Large intestine (tissue), 12 donors: ENCODE measurements at places on chromosomes 2 and 18.

- no peaks in the 10 kb centered on the region for H3K4me1 ChIP-seq
- no peaks in the 10 kb centered on the region for H3K27me3 ChIP-seq
- no peak for DNase-seq
- no peak overlapping the region for H3K4me3 ChIP-seq
- no peak overlapping the region for H3K27ac ChIP-seq
These were observed 310.4 kb upstream of the CCDC68 start for GRCh38 chr18:55269622-55270021.

DNA sequence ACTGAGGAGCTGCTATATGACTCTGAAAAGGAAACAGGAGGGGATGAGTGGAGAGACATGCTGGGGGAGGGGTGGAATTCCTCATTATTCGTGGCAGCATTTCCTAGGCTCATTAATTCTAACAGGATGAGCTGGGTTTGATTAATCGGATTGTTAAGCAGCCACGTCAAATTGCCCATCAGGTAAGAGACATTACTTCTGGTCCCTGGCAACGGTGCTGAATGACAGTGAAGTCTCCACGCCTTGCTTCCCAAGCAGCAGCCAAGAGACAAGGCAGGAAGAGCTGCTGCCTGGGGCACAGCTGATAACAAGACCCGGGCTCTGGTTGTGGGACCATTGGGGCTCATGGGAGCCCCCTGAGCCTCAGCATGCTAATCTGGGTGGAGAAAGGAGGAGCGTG lies 86.6 kb downstream of the MARCHF4 start:
- no peak for DNase-seq
- no peak overlapping the region for H3K27ac ChIP-seq
- no peak overlapping the region for H3K4me3 ChIP-seq
- H3K27me3 ChIP-seq = no peaks in the 10 kb centered on the region

- DNase-seq = no peak
- no peaks in the 10 kb centered on the region for H3K4me1 ChIP-seq
- no peaks in the 10 kb centered on the region for H3K36me3 ChIP-seq
- no peak overlapping the region for H3K27ac ChIP-seq
- H3K27me3 ChIP-seq = no peaks in the 10 kb centered on the region
These were observed 1757.3 kb upstream of the PIK3C3 start for GRCh38 chr18:40197711-40198110.

GRCh38 chr2:10810202-10811161 lies 2.1 kb downstream of the PDIA6 start:
- H3K4me3 ChIP-seq = no peak overlapping the region
- no peaks in the 10 kb centered on the region for H3K36me3 ChIP-seq
- H3K27ac ChIP-seq = no peak overlapping the region
- DNase-seq = peak; percentile 32
- H3K4me1 ChIP-seq = peaks cover 15% of the 10 kb centered on the region

GRCh38 chr2:224036731-224037361 lies 2.2 kb downstream of the SERPINE2 start:
- H3K27ac ChIP-seq = no peak overlapping the region
- H3K27me3 ChIP-seq = peaks cover 50% of the 10 kb centered on the region
- peaks cover 4% of the 10 kb centered on the region for H3K4me1 ChIP-seq
- no peak overlapping the region for H3K4me3 ChIP-seq
- H3K36me3 ChIP-seq = no peaks in the 10 kb centered on the region
- DNase-seq = no peak

- no peak overlapping the region for H3K4me3 ChIP-seq
- no peaks in the 10 kb centered on the region for H3K4me1 ChIP-seq
- DNase-seq = no peak
- H3K27ac ChIP-seq = no peak overlapping the region
- H3K27me3 ChIP-seq = no peaks in the 10 kb centered on the region
- no peaks in the 10 kb centered on the region for H3K36me3 ChIP-seq
These were observed 54.1 kb downstream of the ANTXR1 start for GRCh38 chr2:69067026-69067630.

DNA sequence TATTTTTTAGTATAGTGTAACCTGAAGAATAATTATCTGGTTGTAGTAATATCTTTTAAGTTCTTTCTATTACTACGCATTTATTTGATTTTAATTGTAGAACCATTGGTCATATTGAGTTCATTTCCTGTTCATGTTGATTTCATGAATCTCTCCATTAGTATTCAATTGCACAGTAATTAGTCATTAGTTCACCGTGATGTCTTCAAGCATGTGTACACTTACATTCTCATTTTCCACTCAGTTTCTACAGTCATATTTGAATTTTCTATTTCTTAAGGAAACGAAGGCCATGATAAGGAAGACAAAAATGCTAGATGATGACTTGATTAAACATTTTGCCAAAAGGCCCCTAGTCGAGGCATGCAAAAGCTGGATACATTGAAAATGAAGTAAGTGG lies 333.7 kb upstream of the FANCL start:
- no peaks in the 10 kb centered on the region for H3K27me3 ChIP-seq
- H3K36me3 ChIP-seq = no peaks in the 10 kb centered on the region
- no peak overlapping the region for H3K27ac ChIP-seq
- no peak for DNase-seq
- no peak overlapping the region for H3K4me3 ChIP-seq

DNA sequence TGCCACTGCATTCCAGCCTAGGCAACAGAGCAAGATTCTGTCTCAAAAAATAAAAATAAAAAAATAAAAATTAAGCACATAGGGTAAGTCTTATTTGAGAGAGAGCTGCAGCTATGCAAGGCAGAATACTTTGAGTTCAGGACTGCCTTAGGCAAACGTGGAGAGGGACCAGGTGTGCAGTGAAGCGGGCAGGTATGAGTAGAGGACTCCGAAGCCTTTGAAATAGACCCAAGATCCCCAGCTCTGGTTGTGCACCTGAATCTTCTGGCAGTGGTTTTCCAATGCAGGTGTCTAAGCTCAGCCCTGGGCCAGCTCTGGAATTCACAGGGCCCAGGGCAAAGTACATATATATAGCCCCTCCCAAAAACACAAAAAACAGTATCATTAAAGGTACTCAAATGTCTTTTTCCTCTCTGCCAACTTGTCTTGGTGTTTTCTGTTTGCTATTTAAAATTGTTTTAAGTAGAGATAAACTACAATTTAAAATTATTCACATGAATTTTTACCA lies 21.2 kb downstream of the TGIF1 start:
- no peaks in the 10 kb centered on the region for H3K27me3 ChIP-seq
- no peak for DNase-seq
- H3K4me3 ChIP-seq = no peak overlapping the region
- no peak overlapping the region for H3K27ac ChIP-seq
- H3K4me1 ChIP-seq = peaks cover 13% of the 10 kb centered on the region

DNA sequence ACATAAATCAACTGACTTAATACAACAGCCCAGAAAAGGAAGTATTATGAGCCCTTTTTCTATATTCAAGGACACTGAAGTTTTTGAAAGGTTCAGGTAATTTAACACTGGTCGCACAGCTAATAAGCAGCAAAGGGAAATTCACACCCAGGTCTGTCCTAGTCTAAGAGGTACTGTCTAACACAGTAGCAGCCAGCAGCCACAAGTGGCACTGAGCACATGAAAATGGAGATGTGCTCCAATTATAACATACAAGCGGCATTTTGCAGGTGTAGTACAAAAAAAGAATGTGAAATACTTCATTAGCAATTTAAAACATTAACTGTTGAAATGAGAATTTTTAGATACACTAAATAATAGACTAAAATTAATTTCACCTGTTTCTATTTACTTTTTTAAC lies 23.4 kb downstream of the SPRED2 start:
- H3K4me3 ChIP-seq = no peak overlapping the region
- H3K27ac ChIP-seq = no peak overlapping the region
- no peaks in the 10 kb centered on the region for H3K27me3 ChIP-seq
- H3K36me3 ChIP-seq = peaks cover 2% of the 10 kb centered on the region
- H3K4me1 ChIP-seq = peaks cover 18% of the 10 kb centered on the region

- no peak for DNase-seq
- no peaks in the 10 kb centered on the region for H3K36me3 ChIP-seq
- no peak overlapping the region for H3K4me3 ChIP-seq
- H3K27ac ChIP-seq = no peak overlapping the region
- H3K4me1 ChIP-seq = no peaks in the 10 kb centered on the region
- no peaks in the 10 kb centered on the region for H3K27me3 ChIP-seq
These were observed 468.2 kb downstream of the EPHA4 start for GRCh38 chr2:221103930-221104329.

DNA sequence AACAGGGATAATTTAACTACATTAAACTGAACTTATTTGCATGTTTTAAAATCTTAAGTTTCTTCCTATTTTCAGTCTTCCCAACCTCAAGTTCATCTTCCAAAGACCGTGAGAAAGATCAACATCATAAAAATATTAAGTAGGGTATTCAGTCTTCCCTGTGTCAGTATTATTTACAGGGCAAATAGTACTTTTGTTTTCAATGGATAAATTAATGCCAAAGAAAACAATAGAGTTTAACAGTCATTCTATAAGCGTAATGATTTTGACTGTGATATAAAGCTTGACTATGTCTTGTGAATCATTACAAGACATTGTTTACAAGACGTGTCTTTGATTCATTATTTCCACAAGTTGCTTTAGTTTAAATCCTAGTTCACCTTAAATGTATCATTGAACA lies 48.0 kb upstream of the NRXN1 start:
- no peaks in the 10 kb centered on the region for H3K27me3 ChIP-seq
- no peak overlapping the region for H3K4me3 ChIP-seq

DNA sequence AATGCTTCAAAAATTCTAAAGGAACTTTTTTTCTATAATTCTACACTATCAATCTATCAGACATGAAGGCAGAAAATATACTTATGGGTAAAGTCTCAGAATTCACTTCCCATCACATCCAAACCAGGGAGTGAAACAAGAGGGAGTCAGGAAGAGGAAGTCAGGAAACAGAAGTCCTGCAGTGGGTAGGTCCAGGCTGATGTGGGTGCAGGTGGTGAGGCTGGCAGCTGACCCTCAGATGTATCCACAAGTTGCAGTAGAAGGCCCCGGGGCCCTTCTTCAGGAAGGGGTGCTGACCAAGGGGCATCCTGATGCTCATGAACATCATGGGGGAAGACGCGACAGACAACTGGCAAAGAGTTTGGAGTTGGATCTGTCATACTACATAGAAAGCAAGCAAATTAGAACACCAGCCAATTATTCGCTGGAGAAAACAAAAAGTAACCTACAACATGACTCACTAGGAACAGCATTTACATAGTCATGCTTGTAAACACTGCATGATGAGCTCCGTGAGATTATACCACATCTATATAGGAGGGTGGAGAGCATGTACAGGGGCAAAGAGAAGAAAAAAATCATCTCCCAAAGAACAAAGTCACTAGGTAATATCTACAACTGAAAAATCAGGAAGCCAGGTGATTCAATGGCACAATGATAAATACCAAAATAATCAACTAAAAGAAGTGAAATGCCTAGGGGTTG lies 4.2 kb downstream of the UXS1 start:
- H3K4me3 ChIP-seq = no peak overlapping the region
- no peaks in the 10 kb centered on the region for H3K36me3 ChIP-seq
- no peaks in the 10 kb centered on the region for H3K27me3 ChIP-seq
- no peak for DNase-seq
- H3K27ac ChIP-seq = no peak overlapping the region

DNA sequence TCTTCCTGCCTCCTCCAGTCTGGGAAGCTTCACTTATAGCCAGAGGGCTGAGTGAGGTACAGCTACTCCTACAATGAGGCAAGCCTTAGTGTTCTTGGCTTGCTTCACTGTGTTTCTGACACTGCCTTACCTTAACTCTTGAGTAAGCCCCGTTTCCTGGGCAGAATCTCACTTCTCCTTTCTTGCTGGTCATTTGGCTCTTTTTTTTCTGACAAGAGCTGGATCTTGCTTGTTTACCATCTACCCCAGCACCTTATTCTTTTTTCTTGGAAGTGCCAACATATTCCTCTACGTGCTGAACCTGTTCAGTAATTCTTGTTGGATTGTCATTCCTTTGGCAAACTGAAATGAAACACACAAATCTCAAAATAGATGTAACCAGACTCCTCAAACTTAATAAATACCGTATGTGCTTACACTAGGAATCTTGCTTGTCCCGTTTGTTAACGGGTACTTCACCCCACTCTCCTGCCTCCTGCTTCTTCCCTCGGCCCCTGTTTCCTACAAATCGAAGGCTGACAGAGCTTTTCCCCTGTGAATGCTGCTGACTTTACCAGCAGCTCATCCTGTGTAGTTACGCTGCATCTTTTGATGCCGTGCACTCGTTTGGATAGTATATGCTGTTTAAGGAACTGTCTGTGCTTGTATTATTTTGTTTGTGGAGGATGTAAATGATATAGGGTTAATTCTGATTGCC lies 132.2 kb downstream of the FMNL2 start:
- peaks cover 24% of the 10 kb centered on the region for H3K4me1 ChIP-seq
- no peak for DNase-seq
- H3K36me3 ChIP-seq = no peaks in the 10 kb centered on the region
- no peaks in the 10 kb centered on the region for H3K27me3 ChIP-seq
- H3K27ac ChIP-seq = no peak overlapping the region
- H3K4me3 ChIP-seq = no peak overlapping the region

GRCh38 chr18:35920623-35921022 lies 51.9 kb upstream of the RMP24 start:
- H3K27me3 ChIP-seq = peaks cover 4% of the 10 kb centered on the region
- H3K36me3 ChIP-seq = no peaks in the 10 kb centered on the region
- no peak overlapping the region for H3K27ac ChIP-seq
- H3K4me3 ChIP-seq = no peak overlapping the region

DNA sequence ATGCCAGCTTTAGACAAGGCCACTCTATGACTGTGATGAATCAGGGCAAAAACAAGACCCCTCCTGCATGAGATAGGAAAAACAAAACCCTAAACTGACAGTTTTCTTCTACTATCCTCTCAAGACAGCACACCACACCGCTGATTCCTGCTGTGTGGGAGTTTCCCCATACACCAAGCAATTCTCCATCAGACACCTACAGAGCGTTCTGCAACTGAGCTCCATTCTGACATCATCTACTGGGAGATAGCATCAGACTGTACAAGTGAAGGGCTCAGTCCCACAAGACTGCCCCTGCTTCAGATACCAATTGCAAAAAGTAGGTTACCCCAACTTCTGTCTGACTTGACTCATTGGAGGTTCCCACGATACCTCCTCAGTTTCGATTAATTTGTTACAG lies 130.6 kb downstream of the TSN start:
- H3K27ac ChIP-seq = no peak overlapping the region
- no peak overlapping the region for H3K4me3 ChIP-seq
- no peaks in the 10 kb centered on the region for H3K36me3 ChIP-seq
- H3K4me1 ChIP-seq = no peaks in the 10 kb centered on the region
- H3K27me3 ChIP-seq = no peaks in the 10 kb centered on the region

- H3K27ac ChIP-seq = no peak overlapping the region
- H3K36me3 ChIP-seq = peaks cover 7% of the 10 kb centered on the region
- H3K27me3 ChIP-seq = no peaks in the 10 kb centered on the region
- DNase-seq = peak; percentile 28
- no peak overlapping the region for H3K4me3 ChIP-seq
These were observed 15.4 kb downstream of the PPM1B start for GRCh38 chr2:44184106-44184505.

- H3K27ac ChIP-seq = no peak overlapping the region
- DNase-seq = no peak
- H3K4me3 ChIP-seq = no peak overlapping the region
- no peaks in the 10 kb centered on the region for H3K4me1 ChIP-seq
These were observed 391.6 kb downstream of the ADCYAP1 start for GRCh38 chr18:1296237-1296636.
